ENCODE measurements at places on chromosomes 3 and 15.

DNA sequence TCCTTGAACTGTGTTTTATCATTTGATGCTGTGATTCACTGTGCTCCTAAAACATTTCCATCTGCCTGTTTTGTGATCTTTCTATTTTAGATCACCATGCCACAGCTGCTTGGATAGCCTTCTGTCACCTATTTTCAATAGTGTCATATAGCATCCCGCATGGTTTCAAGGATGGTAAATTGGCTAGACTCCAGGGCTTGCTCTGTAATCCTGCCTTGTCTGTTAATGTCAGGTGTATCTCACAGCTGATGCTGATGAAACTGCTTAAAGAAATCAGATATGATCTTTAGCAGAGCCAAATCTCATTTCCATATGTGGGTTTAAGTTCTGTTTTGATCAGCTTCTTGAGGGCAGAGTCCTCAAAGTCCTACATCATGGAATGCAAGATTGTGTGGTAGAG is 182.2 kb downstream of the UBE2E2 start:
- no peak for DNase-seq

DNA sequence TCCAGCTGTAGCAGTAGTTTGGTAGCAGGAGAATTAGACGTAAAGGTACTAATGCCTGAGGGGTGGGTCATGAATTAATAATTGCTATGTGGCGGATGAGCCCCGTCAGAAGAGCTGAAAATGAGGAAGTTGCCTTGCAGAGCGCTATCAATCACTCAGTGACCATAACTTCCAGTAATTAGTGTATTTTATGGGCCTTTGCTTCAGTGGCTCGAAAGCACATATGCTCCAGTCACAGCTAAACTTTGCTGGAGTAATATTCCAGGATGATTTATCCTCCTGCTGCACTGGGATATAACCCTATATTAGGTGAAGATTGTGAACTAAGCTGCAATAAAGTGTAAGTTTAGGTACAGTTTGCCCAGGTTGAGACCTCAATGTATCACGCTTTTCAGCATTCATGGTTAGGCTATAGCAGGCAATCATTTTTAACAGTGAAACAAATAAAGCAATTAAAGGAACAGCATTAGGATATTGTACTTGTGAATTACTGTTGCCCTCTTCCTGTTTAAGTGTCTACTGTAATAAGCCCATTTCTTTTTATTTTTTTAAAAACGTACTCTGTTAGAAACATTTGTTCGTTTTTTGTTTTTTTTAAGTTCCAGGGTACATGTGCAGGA is 104.6 kb upstream of the SKOR1 start:
- peak; percentile 38 for DNase-seq

DNA sequence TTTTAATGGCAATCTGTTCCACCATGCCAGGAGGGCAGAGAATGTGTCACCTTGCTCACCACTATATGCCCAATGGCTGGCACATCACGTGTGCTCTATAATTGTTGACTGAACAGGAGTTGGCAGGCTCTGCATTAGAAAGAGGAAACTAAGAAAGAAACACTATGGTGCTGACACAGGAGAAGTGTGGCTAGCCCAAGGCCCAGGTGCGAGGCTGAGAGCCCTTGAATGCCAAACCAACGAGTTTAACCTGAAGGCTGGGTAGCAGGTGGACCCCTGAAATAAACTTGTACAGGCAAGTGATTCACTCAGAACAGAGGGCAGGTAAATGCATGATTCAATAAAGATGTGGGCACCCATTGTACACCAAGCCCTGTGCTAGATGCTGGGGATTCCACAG is 2.4 kb downstream of the CHCHD4 start:
- DNase-seq, result no peak

GRCh38 chr15:67024314-67024997 is 40.9 kb upstream of the SMAD3 start:
- DNase-seq, result peak; percentile 92

DNA sequence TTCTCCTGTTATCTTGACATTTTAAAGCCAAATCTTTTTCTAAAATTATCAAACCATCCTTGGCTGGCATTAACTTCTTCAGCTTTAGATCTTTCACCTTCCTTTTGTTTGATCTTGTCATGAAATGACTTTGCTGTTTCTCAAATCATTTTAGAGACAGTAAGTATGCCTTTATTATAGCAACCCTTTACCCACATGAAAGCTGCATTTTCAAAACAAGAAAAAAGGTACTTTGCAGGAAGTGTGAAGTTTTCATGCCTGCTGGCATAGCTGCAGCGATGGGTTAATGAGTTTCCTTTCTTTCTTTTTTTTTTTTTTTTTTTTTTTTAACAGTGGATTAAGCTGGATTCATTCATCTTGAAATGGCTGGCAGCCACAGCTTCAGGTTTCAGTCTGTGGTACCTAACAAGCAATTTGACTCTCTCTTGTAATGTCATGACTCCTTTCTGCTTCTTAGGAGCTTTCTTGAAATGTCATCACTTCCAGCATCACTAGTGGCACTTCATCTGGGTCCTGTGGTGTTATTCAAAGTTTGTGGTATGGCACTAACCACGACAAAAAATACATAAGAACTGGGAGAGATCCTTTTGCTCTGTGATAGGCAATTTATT is 18.8 kb downstream of the SLC25A26 start:
- no peak for DNase-seq

- no peak for DNase-seq
These were observed 89.6 kb downstream of the THRB start for GRCh38 chr3:24405057-24405456.

DNA sequence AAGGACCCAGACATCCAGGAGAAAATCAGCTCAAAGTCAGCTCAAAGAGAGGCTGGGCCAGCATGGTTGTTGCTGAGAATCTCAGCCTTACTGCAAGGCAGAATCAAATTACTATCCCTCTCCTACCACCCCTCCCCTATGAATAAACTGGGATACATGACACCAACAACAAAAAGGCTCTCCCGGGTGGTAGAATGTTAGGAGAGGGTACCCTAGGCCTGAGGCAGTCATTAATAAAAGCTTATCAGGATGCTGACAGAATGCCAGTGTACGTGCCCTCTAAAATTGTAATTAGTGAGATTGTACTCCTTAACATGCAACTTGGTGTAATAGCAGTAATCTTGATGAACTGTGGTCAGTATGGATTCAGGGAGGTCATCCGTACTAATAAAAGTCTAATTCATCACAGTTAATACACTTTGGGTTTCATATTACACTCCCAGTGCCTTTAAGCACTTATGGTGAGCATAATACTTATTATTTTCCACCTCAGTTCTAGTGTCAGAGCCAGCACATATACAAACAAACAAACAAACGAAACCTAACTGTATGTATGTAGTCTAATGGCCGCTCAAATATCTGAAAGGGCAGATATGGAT is 76.5 kb downstream of the B3GALNT1 start:
- DNase-seq, result no peak

DNA sequence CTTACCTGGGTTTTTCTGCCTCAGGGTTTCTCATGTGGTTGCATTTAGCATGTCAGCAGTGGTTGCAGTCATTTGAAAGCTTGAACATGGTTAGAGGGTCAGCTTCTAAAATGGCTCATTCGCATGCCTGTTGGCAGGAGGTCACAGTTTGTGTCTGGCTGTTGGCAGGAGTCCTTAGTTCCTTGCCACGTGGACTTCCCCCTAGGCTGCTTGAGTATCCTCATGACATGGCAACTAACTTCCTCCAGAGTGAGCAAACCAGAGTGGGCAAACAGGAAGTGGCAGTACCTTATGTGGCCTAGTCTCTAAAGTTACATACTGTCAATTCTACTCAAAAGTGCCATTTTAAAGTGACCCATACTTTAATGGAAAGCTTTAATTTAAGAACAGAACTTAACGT is 3.4 kb upstream of the UNC13C start:
- DNase-seq, result peak; percentile 22

DNA sequence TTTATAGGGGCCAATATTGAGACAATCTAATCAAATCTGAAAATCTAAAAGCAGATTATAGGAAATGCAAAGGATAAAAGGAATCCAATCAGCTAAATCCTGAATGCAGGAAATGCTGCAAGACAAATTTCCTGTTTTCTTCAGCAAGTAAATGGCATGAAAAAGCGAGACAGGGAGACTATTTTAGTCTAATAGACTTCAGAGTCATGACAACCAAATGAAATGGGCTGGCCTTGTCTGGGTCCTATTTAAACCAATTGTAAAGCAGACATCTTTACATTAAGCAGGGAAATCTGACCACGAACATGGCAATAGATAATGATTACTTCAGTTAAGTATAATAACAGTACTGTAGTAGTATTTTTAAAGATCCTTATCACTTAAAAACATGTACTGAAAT is 2.1 kb downstream of the DBR1 start:
- peak; percentile 9 for DNase-seq

Data from suppressor macrophage (primary cell).